T1000 (cell line): ENCODE measurements at places on chromosomes 13 and 19.

DNA sequence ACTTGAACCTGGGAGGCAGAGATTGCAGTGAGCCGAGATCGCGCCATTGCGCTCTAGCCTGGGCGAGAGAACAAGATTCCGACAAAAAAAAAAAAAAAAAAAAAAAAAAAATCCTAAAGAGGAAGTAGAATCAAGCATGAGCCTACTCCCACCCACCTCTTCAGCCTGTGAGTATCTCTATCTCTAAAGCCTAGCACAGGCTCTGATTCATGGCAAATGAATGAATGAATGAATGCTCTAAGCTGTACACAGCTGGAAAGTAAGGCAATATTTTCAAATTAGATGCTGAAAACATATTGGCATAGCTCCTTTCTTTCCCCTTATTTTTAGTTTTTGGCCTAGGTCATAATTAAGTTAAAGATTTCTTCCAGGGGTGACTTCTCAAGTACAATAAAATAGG, 35.7 kb upstream of the FAM216B start:
- no peak for DNase-seq

GRCh38 chr13:112713517-112714253, 23.8 kb downstream of the ATP11A start:
- DNase-seq, result no peak

DNA sequence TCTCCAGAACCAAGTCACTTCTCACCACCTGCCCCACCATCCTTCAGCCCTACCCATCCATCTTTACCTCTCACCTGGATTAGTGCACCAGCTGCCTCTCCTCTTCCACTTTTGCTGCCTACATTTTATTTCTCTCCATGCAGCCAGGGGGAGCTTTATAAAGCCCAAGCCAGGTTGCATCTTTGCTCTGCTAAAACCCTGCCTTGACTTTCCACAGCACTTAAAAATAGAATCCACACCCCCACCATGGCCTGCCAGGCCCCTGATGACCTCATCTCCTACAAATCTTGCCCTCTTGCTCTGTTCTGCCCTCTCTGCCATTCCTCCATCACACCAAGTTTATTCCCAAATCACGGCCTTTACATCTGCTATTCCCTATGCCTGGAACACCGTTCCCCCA, 1.8 kb downstream of the HOOK2 start:
- DNase-seq, result no peak

- DNase-seq, result peak; percentile 76
Observed at GRCh38 chr19:58009666-58010301, 7.2 kb upstream of the ZNF606 start.

DNA sequence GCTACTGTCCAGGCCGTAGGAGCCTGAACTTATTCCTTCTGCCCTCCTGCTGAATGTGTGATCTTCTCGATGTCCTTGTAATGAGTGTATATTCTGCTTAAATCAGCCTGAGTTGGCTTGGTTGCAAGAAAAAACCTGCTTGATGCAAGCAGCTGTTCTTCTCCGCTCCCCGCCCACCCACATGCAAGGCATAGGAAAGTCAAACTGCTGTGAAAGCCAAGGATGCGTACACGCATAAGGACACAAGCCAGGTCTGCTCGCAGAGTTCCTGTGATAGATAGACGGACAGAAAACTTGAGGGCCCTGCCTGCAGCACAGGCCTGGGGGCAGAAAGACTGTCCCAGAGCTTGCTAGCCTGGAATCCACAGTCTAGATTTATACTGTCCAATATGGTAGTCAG, 101.1 kb downstream of the DNAJC15 start:
- DNase-seq, result no peak

- no peak for DNase-seq
Observed at GRCh38 chr13:34513526-34513925, 428.5 kb upstream of the NBEA start.

DNA sequence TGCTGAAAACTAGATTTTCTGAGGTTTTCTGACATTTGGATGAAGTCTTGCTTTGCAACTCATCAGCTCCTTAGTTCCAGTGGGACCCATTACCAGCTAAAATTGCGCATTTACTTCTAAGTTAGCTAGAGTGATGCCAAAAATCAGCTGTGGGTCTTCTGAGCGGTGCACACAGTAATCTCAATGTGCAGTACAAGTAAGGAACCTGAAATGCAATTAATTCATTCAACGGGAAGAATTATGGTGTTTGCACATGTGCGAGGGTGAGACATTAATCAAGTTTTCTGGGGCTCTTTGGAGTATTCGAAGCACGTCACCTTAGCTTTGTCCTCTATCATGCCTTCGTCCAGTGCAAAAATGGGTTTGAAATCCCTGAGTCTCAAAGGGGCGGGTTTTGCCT, 146.2 kb downstream of the MYO16 start:
- no peak for DNase-seq

DNA sequence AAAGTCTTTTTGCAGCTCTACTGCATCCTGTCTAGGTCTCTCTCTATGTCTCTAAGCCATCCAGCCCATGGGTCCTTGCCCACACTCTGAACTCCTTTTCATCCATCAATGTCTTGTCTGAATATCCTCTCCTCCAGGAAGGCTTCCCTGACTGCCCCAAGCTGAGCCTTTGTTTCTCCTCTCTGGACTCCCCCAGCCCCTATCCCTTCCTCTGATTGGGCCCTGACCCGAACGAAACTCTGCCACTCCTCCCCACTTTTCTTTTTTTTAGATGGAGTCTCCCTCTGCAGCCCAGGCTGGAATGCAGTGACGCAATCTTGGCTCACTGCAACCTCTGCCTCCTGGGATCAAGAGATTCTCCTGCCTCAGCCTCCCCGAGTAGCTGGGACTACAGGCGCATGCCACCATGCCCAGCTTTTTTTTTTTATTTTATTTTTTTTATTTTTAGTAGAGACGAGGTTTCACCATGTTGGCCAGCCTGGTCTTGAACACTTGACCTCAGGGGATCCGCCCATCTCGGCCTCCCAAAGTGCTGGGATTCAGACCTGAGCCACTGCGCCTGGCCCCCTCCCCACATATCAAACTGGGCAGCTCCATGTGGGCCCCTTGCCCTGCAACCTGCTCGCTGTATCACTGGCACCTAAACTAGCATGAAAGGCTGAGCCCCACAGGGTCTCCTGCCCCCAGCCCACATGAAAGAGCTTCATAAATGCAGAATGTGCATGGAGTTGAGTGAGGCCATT, 870 bp upstream of the UNC13A start:
- DNase-seq, result no peak

GRCh38 chr13:50467156-50468110, 376.1 kb downstream of the DLEU7 start:
- DNase-seq, result no peak

- peak; percentile 53 for DNase-seq
Observed at GRCh38 chr19:43532571-43532961, 422 bp upstream of the ZNF575 start.

- DNase-seq, result no peak
Observed at GRCh38 chr13:46387064-46387851, at the start of gene RUBCNL. TSS of gene RUBCNL (minus strand) at chr13:46387252. CDS start at chr13:46372475, 14,777 bp downstream.

- DNase-seq, result no peak
Observed at GRCh38 chr13:51778392-51778791, 25.6 kb downstream of the DHRS12 start.

- no peak for DNase-seq
Observed at GRCh38 chr13:110125613-110126272, 181.2 kb downstream of the COL4A1 start.

DNA sequence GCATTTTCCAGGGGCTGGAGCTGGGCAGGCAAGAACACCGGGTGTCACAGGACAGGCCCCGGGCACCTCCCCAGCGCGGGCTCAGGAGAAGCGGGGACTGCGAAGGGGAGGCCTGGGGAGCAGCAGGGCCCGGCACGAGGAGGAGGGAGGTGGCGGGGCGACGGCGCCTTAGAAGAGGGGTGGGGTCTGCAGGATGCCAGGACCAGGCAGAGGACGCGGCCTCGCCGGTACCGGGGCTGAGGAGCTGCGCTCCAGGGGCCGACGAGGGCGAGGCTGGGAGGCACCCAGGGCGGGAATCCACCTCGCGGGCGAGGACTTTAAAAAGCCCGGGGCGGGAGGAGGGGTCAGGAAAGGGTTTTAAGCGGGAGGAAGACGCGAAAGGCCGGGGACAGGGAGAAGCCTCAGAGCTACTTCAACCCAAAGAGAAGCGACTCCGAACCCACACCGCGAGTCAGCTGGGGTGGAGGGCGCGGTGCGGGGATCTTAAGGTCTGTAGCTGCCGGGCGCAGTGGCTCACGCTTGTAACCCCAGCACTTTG, 665 bp downstream of the ZNF347 start:
- DNase-seq, result peak; percentile 18

DNA sequence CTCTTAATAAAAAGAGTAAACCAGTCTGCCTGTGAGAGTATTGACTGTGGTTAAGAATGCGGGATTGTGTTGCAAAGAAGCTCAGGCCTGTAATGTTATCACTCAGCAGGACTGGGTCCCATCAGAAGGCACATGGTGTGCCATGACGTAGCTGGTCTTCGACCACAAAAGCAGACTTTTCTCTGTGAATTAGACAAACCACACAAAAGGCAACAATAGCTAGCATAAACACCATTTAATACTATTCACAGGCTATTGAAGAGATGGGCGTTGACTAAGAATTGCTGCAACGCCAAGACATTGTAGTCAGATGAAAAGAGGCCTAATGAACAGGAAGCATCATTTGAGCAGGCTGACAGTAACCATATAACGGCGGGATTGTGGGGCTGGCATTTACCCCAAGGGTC, 235.6 kb upstream of the SOX21 start:
- no peak for DNase-seq

DNA sequence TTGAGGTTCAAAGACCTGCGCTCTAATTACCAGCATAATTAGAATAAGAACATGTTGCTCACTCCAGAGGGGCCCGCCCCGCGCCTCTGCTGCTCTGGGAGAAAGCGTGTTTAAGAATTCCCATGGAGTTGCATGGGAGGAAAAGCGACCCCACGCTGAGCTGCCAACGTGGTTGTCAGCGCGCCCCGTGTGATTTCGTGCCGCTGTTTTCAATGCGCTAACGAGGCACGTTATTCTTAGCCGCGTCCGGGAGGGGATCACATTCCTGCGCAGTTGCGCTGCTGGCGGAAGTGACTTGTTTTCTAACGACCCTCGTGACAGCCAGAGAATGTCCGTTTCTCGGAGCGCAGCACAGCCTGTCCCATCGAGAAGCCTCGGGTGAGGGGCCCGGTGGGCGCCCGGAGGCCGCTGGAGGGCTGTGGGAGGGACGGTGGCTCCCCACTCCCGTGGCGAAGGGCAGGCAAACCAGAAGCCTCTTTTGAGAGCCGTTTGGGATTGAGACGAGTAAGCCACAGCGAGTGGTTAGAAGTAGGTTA, 173.8 kb upstream of the SOX1 start:
- DNase-seq, result no peak

DNA sequence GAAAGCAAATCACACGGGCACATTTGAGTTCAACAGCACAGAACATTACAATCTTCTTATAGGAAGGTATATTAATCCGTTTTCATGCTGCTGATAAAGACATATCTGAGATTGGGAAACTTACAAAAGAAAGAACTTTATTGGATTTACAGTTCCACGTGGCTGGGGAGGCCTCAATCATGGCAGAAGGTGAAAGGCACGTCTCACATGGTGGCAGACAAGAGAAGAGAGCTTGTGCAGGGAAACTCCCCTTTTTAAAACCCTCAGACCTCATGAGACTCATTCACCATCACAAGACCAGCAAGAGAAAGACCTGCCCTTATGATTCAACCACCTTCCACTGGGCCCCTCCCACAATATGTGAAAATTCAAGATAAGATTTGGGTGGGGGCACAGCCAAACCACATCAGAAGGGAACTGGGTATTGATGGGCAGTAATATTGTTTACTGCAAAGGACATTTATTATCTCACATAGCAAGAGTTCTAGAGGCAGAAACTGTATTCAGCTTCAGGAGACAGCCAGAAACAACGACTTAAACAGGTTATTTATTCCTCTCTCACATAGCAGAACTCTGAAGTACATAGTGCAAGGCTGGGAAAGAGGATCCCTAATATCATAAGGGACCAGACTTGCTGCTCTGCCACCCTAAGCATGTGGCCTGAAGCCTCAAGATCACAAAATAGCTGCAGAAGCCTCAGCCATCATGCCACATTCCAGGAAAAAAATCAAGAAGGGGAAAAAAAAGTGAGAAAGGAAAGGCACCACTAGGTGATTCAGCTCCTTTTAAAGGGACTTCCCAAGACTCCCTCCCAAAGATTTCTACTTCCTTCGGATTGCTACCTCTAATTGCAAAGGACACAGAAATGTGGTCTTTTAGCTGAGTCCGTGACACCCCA, 23.1 kb downstream of the FXYD5 start:
- DNase-seq, result no peak

- no peak for DNase-seq
Observed at GRCh38 chr13:47251771-47252170, 354.9 kb upstream of the HTR2A start.

- DNase-seq, result no peak
Observed at GRCh38 chr19:45794627-45795026, 2.0 kb upstream of the DMWD start.

- DNase-seq, result no peak
Observed at GRCh38 chr13:56909896-56910600, 230.7 kb upstream of the PRR20A start.

GRCh38 chr19:8445488-8446001, 770 bp downstream of the HNRNPM start:
- no peak for DNase-seq

DNA sequence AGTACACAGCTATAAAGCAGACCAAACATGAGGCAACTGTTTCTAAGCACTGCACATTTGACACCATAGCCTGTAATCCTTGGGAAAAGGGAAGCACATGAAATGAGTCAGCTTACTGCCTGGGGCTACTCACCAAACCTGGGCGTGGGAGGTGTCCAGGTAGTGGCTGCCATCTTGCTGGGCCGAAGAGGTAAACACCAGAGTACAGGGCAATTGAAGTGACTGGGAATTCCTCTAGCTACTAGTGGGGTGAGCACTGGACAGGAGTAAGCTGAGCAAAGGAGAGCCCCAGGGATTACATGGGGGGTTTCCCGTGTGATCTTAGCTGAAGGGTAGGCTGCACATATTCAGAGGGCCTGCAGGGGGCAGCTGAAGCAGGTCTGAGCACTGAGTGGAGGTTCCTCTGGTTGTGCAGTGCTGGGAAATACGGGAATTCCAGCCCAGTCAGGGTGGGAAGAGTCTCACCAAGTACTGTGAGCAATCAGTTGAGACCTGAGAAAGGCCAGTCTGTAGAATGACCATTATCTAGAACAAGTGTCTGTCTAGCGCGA, 140.5 kb downstream of the SLC7A1 start:
- no peak for DNase-seq

GRCh38 chr13:44243198-44243857, 130.3 kb upstream of the SERP2 start:
- no peak for DNase-seq

DNA sequence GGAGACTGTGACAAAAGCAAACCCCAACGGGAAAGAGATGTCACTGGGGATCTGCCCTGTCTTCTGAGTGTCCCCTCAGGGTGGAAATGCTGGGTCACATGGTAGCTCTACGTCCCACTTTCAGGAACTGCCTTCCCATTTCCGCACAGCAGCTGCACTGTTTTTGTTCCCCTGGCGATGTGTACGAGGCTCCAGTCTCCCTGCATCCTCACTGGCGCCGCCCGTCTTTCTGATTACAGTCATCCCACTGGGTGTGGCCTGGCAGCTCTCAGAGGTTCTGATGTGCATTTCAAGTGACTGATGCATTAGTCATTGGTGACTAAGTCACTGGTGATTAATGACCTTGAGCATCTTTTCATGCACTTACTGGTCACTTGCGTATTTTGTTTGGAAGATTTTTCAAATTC, 21.2 kb downstream of the PCID2 start:
- DNase-seq, result peak; percentile 100

GRCh38 chr13:113953561-113953960, 20.3 kb downstream of the C13orf46 start:
- DNase-seq, result no peak
